ENCODE measurements at places on chromosomes 1 and 21.

DNA sequence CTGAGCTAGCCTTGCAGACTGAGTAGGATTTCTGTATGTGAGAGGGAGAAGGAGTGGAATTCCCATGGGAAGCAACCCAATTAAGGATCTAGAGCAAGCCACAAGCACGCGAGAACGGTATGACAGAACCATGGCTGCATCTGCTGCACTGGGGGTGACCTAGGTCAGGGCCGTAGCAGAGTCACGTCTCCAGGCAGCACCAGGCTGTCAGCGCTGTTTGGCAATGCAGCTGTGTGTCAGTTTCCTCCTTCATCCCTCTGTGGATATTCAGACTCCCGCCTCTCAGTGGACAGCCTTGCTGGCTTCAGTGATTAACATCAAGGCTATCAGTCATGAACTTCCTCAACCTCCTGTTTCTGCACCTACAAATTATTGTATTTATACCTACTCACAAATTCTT is 118.1 kb upstream of the PPP2R5A start:
- DNase-seq: peak; percentile 29

- DNase-seq: peak; percentile 76
These were observed 2.3 kb upstream of the MXRA8 start for GRCh38 chr1:1360506-1361169.

DNA sequence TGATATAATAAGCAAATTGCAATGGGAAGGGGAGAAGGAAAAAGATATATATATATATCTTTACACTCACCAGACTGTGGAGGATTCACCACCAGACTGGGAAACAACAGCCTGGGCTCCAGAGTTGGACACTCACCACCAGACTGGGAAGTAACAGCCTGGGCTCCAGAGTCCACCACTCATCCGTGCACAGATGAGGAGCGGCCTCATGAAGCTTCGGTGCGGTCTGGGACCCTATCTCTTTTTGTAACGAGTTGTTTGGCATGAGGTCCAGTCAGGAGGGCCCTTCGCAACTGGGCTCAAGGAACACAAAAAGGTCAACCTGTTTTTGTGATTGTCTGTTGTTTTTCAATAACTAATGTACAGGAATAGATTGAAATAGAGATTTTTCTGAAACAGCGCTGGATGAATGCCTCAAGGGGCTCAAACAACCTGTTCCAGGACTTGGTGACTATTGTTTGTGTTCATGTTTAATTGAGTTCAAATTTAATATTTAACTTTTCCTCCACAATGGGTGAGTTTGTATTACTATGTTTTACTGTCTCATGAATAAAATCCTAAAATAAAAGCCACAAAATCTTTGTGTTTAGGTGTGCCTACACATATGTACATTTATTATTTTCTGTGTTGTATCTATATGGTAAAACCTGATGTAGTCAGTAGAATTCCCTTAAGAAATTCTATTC is 40.1 kb downstream of the S100A10 start:
- no peak for DNase-seq

GRCh38 chr1:168330285-168330684 is 49.6 kb downstream of the TBX19 start:
- no peak for DNase-seq

DNA sequence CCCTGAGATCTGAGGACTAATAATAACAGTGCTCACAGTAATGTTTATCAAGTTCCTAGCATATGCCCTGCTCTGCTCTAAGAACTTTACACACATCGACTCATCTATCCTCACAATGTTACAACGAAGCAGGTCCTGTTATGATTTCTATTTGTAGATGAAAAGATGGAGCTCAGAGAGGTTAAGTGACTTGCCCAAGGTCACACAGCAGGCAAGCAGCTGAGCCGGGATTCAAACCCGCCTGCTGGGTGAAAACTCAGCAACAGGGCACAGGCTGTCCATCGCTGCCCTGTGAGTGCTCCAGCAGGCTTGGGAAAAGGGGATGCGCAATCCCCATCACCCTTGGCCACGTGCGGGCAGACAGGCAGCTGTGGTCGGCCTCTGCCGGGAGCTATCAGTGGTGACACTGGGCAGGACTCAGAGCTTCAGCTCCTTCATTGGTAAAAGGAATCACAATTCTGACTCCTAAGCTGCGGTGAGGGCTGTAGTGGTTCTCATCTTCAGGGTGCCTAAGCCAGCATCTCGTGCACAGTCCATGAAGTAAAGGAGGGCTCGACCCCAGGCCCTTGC is 173.3 kb upstream of the KLHDC7A start:
- DNase-seq: no peak

- no peak for DNase-seq
These were observed 17.9 kb downstream of the KIF14 start for GRCh38 chr1:200602632-200603031.

GRCh38 chr1:158100498-158100897 is 80.2 kb upstream of the CD1D start:
- no peak for DNase-seq

DNA sequence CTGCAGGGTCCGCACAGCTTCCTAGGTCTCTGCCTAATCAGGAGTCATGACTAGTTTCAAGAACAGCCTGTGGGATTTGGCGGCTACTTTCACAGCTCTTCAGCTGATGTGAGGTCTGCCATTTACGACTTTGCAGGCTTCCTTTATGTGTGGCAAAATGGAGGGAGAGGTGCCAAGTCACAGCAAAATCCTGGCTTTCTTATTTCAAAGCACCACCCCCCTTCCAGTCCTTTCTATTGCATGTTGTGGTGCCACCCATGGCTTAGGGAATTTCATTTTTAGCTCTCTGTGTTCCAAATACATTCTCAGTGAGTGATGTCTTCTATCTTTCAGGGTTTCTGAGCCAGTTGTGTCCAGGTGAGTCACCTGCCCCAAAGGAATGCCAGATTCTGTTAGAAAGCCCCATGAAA is 75.1 kb upstream of the WLS start:
- DNase-seq: no peak

DNA sequence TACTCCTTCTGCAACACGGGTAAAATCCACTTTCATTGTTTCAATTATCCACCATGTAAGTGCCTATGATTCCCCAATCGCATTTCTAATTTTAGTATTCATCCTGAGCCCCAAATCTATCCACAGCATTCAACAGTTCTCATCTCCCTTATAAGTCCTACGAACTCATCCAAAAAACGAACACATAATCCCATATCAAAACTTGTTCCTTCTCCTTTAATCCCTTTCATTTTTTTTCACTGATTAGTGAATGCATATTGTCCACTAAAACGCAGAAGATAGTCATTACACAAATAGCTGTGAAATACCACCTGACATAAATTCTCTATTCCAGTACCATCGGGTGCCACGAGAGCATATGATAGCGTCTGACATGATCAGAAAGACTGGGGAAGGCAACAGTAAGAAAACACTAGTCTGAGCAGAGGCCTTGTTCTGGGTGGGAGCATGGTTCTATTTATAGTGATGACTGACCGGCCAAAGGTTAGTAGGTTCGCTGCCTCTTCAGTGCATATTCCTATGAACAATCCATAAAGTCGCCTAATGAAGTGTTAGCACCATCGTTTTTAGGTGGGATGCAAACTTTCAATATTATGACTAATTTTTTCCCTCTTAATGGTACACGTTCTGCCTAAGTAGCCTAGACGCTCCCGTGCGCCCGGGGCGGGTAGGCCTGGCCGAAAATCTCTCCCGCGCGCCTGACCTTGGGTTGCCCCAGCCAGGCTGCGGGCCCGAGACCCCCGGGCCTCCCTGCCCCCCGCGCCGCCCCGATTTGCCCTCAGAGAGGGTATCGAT is 648 bp downstream of the ATP5PF start:
- DNase-seq: no peak

DNA sequence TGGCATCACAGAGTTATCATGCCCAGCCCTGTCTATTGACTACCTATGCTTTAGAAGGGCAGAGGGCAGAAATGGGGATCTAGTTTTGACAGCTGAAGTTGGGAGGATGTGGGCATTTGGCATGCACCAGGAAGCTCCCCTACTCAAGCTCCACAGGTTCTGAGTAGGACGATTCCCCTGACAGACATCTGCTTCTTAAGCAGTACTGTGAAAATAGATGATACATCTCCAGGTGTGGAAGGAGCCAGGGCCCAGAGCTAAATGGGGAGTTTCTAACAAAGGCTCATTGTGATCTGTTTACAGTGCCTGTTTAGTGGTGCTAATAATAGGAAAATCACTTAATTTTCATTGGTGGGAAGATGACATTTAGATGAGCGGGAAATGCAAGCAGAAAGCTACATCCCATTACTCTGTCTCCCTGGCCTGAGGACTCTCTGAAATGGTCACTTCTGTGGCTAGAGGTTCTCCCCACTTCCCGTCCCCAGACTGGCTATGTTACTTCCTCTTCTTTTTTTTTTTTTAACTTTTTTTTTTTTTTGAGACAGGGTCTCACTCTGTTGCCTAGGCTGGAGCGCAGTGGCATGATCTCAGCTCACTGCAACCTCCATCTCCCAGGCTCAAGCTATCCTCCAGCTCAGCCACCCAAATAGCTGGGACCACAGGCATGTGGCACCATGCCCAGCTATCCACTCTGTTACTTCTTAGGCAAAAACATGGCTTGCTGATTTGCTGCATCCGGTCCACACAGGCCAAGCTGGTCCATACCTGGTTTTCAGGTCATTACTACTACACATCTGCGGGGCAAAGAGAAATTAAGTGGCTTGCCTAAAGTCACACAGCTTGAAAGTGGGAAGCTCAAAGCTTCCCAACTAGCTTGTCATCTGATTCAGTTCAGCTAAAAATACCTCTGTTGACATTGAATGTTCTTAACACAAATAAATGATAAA is 23.2 kb upstream of the CNIH3 start:
- DNase-seq: peak; percentile 88

DNA sequence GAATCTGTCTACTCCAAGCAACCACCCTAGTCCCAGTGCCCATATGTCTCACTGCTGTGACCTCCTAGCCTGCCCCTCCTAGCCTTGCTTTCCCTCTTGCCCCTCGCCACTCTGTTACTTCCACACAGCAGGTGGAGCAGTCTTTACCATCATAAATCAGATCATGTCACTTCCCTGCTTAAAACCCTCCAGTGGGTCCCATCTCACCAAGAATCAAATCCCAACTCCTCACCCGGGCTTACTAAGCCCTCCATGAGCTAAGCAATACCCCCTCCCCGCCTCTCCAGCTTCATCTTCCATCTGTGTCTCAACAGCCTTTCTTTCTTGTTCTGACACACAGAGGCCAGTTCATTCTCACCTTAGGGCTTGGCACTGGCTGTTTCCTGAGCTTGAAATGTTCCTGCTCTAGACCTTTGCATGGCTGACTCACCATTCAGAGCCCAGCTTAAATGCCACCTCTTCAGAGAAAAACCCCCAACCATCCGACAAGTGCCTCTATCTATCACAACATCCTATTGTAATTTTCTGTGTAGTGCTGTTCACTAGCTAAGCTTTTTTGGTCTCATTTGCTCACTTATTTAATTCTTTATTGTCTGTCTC is 22.3 kb downstream of the KNCN start:
- DNase-seq: no peak

Measured in fibroblast of skin of left quadriceps (primary cell).